ENCODE measurements at places on chromosomes 6 and 20.
A peak's percentile ranks its signal among the peaks of the same experiment; 100 is the strongest.

DNA sequence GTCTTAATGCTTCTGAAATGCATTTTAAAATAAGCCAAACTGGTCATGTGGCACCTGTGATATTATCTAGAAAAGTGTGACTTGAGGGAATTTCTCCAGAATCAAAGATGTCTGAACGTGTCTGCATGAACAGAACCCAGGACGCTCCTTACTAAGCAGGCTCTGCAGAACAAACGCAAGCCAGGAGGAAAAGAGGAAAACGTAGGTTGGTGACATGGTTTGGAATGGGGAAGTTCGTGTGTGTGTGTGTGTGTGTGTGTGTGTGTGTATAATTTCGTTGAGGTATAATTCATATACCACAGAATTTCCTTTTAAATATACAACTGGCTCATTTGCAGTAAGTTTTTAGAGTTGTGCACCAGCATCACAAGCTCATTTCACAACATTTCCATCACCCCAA lies 200.5 kb upstream of the FOXQ1 start:
- no peak for ATAC-seq

DNA sequence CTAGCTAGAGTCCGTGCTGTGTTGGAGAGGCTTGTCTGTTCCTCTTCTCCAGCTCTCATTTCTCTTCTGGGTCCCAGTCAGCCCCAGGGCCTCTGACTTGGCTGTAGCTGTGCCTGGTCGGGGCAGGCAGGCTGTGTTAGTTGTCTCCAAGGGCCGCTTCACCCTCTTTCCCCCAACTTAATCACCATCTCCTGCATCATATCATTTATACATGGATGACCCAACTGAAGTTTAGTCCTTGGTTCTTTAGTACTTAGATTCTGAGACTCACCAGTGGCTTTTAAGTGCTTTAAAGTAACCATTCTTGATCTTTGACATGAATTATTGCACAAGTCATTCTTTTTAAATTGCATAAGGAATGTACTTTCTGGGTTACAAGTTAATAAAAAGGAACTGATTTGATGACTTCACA lies 127.3 kb downstream of the RTN4IP1 start:
- ATAC-seq: peak; percentile 36

DNA sequence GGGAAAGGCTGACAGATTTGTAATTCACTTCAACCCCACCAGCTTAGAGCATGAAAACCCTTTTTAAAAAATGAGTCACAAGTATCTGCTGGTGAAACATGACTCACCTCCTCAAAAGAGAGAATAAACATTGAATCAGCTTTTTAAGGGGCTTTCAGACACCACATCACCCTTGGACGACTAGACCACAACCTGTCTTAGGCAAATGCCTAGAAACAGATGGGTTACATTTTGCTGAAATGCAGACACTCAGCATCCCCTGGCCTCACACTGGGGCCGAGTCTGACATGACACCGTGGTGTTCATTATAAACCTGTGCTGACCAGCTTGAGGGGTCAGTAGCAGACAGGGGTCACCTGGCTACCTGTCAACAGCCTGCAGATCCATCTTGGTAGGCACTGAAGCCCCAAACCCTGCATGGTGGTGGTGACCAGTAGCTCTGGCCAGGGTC lies 175.3 kb upstream of the CST7 start:
- no peak for ATAC-seq

GRCh38 chr6:14241255-14242070 lies 123.9 kb downstream of the CD83 start:
- ATAC-seq: no peak

DNA sequence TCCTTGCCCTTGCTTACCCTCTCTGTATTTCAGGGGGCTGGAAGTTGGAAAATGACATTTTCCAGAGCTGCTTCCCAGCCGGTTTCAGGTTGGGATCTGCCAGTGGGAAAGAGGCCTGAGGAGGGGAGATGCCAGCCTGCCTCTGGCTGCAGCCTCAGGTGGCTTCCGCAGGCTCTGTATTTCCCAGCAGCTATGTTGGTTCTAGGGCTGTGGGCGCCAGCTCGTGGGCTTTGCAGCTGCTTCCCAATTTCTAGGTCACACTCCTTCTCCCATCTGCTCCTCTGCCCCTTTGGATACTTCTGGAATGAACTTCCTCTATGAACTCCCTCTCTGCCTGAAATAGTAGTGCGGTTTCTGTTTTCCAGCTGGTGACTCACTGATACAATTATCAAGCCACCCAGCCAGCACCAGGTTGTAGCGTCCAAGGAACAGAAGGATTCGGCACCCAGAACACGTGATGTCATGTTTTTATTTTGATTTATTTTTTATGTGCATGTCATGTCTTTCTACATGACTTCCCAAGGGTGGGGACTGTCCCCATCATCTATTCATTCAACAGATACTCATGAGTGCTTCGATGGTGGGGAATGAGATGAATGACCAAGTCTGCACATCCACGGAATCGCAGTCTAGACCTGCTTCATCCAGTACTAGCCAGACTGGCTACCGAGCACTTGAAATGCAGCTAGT lies 38.0 kb downstream of the TGM2 start:
- peak; percentile 68 for ATAC-seq

DNA sequence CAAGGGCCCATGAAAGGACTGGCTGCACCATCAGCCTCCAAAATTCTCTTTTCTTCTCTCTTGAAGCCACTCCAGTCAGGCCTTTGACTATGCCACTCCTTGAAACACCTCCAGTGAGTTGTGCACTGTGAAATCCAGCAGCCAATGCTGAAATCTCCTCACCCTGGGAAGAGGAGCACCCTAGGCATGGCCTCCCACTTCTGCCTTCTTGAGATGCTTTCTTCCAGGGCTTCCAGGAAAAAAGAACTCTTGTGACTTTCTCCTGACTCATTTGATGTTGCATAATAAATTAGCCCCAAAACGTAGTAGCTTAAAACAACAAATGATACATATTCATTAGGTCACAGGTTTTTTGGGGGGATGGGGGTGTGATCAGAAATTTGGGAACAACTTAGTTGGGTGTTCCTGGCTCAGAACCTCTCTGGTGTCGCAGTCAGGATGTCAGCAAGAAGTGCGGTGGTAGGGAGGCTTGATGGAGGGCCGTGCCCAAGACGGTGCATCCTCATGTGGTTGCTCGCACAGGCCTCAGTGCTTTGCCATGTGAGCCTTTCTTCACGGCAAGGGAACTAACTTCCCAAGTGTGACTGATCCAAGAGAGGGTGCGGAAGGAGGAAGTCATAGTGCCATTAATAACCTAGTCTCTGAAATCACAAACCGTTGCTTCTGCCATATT lies 12.1 kb downstream of the NCR2 start:
- ATAC-seq: no peak

DNA sequence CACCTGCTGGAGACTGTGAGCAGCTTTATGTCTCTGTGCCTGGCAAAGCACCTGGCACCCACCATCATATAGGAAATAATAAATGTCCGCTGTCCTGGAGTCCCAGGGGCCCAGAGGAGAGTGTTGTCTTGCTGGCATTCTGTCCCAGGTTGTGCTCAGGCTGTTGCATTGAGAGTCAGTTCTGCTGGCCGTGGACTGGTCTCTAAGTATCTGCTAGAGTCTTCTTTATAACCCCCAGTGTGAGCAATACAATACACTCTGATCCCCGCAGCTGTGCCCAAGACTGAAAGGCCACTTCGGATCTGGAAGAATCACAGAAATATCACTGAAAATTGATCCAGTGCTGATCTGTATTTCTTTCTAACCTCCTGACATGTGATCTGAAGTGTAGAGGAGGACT lies 38.3 kb upstream of the HINT3 start:
- ATAC-seq: no peak

DNA sequence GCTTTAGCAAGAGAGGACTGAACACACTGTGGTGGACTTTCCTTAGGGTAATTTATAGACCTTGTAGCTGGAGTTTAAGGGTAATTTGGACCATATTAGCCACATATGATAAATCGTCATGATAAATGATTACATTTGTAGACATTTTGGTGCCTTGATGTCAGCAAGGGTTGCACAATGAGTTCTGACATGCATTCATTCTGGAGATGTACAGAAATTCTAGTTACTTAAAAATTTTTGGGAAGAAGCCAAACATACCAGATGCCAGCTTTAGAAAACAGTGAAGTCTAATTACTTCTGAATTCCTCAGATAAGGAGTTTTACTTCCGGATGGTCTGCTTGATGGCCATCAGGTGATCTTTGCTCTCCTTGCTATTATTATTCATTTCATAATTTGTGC lies 653.1 kb downstream of the TBC1D32 start:
- ATAC-seq: no peak

DNA sequence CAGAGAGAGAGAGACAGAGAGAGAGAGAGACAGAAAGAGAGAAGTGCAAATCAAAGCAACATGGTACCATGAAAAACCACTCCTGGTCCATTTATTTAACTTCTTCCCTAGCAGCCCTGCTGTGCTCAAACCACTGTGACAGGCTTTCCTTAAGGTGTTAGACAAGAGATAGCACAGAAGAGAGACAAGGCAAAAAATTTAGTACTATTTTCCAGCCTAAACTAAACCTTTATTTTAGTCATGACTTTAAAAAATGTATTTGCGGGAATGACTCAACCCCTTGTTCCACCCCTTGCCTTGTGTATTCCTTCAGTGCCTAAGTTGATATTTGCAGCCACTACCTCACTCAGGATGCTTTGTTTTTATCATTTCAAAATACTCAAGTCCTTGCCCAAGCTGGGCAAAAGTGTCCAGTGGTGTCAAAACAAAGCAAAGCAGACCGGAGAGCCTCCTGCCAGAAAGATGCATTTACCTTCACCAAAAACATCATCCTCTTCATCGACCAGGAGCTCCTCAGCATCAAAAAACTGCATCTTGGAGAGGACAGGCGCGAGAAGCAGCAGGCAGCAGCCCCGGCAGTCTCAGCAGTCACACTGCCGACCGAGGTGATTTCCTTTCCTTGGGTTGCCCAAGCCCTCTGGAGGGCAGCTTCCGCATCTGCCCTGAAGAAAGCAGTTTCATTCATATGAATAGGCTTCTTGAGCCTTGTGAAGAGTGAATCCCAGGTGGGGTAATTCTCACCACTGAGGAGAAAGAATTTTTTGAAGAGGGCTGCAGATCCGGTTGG lies at the start of gene RIPOR2:
RIPOR2 (minus strand) TSS at position 595 of the 787 bp plus-strand sequence; CDS start at position 533, 62 bp downstream.
- ATAC-seq: no peak

GRCh38 chr6:119308991-119309657 lies 40.4 kb downstream of the MAN1A1 start:
- no peak for ATAC-seq

DNA sequence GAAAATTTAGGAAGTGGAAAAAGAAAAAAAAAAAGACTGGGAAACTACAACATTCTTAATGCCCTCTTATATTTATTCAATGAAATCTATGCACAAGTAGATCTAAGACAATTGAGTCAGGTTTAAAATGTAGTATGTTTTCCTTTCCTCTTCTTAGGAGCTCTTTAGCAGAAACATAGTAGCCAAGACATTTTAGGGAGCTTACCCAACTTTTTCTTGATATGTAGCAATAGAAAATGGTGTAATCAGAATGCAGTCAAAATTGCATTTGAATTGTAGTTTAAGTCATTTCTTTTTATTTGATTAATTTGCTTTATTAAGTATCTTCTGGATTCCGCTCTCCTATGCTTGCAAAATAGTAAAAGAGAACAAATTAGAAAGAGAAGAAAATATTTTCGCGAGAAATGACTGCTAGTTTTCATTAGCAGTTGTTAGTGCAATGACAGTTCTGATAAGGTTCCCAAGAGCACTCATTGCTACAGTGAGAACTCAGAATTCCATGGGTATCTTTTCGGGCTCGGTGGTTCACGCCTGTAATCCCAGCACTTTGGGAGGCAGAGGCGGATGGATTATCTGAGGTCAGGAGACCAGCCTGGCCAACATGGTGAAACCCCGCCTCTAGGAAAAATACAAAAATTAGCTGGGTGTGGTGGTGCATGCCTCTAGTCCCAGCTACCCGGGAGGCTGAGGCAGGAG lies 52.2 kb downstream of the JARID2 start:
- ATAC-seq: peak; percentile 57

GRCh38 chr6:36430351-36430750 lies 12.3 kb downstream of the PXT1 start:
- no peak for ATAC-seq

- no peak for ATAC-seq
Observed at GRCh38 chr6:145875496-145876211, 61.1 kb upstream of the FBXO30 start.

GRCh38 chr6:32439602-32440214 lies at the start of gene HLA-DRA:
Gene HLA-DRA, plus strand, starts transcription at chr6:32439887. Its CDS starts 64 bp downstream, at chr6:32439951.
- peak; percentile 65 for ATAC-seq

DNA sequence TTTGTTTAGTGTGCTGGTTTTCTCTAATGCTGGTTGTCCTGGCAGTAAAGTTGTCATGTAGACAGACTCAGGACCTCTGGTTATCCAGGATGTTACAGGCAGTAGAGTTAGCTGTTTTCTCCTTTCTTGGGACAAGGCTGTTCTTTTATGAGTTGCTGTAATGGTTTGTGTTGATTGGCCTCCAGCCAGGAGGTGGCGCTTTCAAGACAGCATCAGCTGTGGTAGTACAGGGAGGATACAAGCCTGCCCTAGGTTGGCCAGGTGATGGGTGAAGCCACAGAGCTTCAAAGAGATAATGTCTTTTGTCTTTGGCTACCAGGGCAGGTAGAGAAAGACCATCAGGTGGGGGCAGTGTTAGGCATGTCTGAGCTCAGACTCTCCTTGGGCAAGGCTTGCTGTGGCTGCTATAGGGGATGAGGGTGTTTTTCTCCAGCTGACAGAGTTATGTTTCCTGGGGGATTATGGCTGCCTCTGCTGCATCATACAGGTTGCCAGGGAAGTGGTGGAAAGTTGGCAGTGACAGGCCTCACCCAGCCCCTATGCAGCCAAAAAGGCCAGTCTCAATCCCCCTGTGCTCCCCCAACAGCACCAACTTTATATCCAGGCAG lies 127.2 kb upstream of the TAB2 start:
- ATAC-seq: no peak

DNA sequence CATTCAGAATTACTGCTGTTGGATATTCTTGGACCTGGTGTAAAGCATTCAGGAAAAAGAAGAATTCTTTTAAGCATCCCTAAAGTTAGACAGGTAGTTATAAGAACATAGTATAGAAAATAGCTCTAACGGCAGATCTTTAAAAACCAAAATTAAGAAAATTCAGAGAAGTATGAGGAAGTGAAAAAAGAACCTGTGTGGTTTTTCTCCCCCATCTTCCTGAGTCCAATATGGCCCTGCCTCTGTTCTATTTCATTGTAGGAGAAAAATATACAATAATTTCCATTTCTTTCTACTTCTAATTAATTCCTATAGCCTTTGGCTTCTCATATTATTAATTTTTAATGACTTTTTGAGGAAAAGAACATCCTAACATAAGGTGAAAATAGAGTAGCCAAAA lies 47.1 kb downstream of the FHL5 start:
- ATAC-seq: no peak

DNA sequence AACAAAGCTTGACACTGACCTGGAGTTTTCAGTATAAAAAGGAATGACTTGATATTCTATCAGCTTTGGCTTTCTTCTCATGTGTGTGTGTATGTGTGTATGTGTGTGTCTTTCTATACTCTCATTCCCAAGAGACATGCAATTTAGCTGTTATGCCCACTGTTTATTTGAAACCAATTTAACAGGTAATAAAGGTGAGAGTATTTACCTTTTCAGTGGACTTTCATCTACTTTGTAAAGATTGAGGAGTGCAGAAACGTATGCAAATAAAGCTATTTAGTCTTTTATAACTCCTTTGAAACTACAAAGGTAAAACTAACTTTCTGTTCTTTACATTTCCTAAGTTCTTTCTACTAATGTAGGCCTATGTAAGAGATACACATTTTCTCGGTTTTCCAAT lies 103.5 kb upstream of the HS3ST5 start:
- ATAC-seq: no peak

- ATAC-seq: no peak
Observed at GRCh38 chr6:169629256-169629655, 72.6 kb downstream of the WDR27 start.
